ENCODE measurements at places on chromosomes 7 and 10.

GRCh38 chr7:111980725-111981124, 225.5 kb downstream of the DOCK4 start:
- DNase-seq = no peak

DNA sequence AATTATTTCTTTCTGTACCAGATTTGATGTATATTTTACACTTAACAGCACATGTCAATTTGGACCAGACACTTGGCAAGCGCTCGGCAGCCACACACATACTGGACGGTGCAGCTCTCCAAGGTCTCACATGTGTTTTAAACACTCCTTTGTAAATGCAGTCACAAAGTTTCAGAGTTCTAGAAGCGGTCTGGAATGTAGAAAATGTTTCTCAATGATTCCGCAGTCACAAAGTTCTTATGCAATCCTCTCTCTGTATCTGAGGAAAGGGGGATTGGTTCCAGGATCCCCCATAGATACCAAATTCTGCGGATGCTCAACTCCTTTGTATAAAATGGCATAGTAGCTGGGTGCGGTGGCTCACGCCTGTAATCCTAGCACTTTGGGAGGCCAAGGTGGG, 253.0 kb upstream of the GRB10 start:
- DNase-seq = no peak

GRCh38 chr7:149289262-149289661, 27.3 kb downstream of the ZNF783 start:
- no peak for DNase-seq

- no peak for DNase-seq
Observed at GRCh38 chr7:71718563-71718962, 586.6 kb downstream of the GALNT17 start.

GRCh38 chr7:129343099-129343700, 91.0 kb upstream of the STRIP2 start:
- no peak for DNase-seq

DNA sequence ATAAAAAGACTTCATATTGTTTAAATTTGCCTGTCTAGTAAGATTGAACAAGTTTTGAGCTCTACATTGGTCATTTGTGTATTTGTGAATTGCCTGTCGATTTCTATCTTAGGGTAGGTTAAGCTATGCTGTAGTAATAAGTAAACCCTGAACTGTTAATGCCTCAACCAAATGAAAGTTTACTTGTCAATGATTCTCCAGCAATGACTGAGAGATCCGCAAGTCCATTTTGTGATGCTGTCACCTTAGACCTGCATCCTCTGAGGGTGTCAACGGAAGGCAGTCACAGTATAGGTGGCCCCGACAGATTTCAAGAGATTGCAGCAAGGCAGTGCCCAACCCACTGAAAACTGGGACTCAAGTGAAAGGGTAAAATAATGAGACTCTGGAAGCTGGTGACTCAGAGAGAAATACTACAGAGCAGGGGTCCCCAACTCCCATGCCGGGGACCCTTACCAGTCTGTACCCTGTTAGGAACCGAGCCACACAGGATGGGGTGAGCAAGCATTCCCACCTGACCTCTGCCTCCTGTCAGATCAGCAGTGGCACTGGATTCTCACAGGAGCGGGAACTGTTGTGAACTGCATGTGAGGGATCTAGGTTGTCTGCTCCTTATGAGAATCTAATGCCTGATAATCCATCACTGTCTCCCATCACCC, 10.8 kb upstream of the PHYH start:
- no peak for DNase-seq

- no peak for DNase-seq
Observed at GRCh38 chr10:114281006-114281405, 42.0 kb downstream of the VWA2 start.

DNA sequence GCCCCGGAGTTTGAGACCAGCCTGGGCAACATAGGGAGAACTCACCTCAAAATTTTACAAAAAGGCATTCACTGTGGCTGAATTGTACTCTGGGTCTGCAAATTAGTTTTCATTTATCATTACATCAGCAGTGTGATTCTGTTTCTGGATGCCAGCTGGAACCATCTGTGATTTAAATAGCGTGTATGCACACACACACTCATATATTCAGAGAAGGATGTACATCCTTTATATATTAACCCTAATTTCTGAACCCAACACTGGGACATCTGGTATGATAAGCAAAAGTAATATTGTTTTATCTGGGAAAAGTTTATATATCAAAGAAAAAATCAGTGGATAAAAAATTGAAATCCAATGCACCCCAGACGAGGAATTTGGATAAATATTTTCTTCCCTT, 33.8 kb upstream of the LYZL1 start:
- DNase-seq = no peak

DNA sequence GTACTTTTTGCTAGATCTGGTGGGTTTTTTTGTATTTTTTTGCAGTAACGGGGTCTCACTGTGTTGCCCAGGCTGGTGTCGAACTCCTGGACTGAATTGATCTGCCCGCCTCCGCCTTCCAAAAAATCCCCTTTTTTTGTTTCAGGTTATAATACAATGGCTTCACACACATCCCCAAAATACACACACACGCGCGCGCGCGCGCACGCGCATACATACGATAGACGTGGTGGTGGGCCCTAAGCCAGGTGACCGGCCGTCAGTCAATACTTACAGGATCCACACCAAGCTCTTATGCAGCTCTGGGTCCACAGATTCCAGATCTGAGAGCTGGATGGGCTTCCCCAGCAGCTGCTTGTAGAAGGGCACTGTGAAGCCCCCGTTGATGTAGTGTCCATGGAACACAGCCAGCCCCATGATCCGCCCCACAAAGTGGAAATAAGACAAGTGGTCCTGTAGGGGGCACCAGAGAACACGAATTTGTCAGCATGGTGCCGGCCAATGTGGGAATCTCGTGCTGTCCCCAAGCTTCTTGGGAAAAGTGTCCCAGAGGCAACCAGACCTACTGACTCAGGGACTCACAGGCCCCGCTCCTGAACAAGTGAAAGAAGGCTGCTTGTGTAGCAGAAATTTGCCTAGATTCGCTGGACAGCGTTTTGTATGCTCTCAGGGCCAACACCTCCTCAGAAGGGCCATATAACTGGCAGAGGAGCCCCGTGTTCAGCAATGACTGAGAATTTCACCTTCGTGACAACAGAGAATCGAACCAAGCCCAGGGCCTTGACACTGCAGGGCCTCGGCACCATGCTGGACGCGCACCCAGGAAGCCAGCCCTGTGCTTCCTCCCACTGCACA, 103.6 kb downstream of the SMURF1 start:
- peak; percentile 50 for DNase-seq

DNA sequence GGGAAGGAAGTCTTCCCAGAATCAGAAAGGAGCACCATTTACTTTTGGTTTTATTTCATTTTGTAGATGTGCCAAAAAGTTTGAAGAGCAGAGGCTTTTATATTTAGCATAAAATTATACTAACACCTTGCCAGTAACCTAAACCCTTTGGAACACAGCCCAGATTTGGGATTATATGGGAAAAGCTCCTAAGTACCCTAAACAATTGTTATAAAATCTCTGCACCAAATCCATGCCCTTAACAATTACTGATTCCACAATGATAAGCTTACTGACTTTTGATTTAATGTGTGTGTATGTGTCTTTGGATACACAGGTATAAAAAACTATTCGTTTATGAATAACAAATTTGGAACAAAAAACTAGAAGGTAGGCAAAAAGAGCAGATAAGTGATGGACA, 39.0 kb upstream of the TMEM229A start:
- no peak for DNase-seq

- no peak for DNase-seq
Observed at GRCh38 chr10:119509909-119510451, 32.5 kb downstream of the RGS10 start.

DNA sequence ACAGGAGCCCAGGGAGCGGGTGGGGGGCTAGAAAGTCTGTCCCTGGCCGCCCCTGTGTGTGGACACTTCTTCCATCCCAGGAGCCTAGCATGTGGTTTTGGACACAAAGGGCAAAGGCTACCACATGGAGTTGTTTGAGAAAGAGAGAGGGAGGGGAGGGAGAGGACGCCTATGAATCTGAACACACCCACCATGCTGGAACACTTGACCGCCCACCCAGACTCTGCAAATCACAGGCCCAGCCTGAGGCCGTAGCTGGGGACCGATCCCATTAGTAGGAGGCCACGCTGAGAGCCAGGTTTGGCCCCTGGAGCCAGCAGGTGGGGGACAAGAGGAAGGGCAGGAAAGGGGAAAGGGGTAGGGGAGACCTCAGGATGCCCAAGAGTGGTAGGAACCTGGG, 39.6 kb downstream of the ADAMTS14 start:
- no peak for DNase-seq

- DNase-seq = no peak
Observed at GRCh38 chr10:110389255-110389654, 84.5 kb upstream of the SMNDC1 start.

- DNase-seq = no peak
Observed at GRCh38 chr7:95867309-95867708, 95.0 kb downstream of the DYNC1I1 start.

- DNase-seq = no peak
Observed at GRCh38 chr10:51034769-51035168, 39.5 kb upstream of the PRKG1 start.

DNA sequence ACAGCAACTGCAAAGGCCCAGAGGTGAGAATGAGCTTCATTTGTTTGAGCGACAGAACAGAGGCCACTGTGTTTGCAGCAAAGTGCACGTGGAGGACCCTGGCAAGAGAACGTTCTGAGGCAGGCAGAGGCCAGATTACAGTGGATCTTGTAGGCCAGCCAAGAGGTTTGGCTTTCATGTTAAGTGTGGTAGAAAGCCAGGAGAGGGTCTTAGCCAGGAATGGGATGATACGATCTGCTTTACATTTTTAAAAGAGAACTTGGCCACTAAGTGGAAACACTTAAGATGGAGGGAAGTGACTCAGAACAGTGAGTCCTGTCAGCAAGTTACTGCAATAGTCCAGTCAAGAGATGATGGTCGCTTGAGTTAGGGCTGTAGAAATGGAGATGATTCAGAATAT, 4.6 kb downstream of the CCDC136 start:
- no peak for DNase-seq

DNA sequence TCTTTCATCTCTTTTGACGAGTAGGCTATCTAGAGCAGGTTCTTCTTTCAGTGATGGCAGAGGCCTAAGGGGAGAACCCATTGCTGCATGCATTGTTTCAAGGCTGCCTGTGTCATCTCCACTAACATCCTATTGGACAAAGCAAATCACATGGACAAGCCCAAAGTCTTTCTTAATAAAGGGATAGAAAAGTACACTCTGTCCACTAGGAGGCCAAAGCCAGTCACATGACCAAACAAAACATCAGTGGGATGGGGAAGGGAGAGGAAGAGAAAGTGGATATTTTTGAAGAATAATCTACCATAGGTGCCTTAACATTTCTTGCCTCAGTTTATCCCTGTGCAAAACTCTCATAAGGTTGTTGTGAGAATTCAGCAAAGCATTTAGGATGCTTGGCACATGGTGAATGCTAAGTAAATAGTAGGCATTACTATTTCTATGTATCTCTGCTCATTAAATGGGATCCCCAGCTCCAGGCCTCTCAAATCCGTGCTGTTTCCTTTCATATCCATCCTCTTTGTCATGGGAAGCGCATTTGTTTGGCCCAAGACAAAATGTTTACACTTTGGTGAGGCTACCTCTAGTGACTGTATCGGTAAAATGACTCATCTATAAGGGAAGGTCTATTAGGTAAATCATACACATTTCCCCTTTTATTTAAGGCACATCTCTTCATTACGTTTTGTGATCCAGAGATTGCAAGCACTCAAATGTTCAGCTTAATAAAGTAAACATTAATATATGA, 16.7 kb upstream of the CADPS2 start:
- DNase-seq = no peak

DNA sequence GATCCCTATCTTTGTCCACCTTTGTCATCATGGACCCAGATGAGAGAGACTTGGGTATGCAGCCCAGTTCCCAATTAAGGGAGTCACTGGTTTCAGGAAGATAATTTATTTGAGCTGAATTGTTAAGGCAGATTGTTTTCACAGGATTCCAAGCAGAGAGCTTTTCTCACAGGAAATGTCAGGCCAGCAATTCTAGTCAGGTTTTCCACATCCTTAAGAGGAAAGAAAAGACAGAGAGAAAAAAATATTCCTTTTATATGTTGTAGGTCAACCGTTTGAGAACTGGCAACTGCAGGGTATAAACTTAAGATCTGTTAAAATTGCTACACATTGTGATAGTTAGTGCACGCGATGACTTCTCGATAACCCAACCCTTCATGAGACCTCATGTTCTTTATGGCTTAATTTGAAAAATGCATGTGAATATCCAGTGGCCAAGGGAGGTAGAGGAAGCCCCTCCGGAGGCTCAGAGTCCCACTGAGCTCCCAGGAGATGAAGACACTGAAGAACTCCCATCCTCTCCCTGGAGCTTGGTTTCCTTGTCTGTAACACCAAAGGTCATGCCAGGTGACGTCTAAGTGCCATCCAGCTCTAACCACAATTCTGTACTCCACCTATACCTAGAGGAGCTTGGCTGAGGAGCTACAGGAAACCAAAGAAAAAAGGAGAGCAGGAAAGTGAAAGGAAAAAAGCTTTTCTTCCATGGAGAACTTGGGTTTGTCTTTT, 45.6 kb downstream of the MINDY4 start:
- DNase-seq = no peak

- no peak for DNase-seq
Observed at GRCh38 chr10:16689227-16689626, 128.0 kb downstream of the RSU1 start.

- DNase-seq = no peak
Observed at GRCh38 chr7:100630066-100630465, 11.3 kb downstream of the TFR2 start.

DNA sequence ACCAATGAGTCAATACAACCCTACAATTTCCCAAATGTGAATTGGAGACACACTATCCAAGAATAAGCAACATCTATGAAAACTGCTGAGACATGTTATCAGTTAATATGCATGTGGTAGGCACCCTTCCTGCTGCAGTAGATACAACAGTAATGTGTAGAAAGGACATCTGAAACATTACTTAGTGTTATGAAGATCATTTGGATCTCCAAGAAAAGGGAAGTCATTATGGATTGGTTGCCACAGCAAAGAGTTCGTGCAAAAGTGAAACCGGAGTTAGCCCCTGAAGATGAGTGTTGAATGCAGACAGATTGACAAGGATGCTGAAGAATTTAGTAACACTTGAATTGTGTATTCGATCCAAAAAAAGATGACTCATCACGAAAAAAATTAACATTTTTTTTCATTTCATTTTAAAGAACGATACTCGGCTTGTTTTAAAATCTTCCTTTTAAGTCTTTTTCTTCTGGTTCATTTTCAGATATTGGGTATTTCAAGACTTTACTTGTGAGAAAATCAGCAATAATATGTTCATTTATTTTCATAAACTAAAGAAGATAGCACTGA, 322.4 kb upstream of the KLF6 start:
- DNase-seq = no peak

DNA sequence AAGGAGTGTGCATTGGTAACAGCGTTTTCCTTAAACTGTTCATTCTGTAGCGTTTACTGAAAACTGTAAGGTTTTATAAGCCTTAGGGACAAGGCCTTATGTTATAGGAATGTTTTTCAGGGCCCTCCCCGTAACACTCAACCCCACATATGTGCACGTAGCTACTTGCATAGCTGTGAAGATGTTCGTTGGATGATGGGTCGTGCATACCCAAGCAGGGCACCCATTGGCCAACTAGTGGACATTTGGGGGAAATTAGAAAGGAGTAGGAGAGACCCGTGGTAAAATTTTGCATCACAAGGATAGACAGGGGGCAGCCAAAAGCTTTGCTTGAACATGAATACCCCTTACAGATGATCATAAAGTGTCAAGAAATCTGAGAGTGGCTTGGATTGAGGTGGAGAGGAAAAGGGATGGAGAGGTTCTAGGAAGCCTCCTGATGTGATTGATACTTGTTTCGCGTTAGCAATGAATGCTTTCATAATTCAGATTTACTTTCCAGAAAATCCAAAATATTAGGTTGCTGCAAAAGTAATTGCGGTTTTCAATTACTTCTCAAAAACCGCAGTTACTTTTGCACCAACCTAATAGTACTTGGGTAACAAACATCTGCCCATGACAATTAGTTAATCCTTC, 878 bp downstream of the SEC61A2 start:
- peak; percentile 7 for DNase-seq
